Stimulated activated CD4-positive, alpha-beta T cell treated with anti-CD3 and anti-CD28 coated beads, Interleukin-1b, Interleukin-23, amount 100 ng/mL, for 48 hours (primary cell): ENCODE measurements at places on chromosomes 5 and 9.

GRCh38 chr5:159083548-159084452 lies 15.9 kb downstream of the EBF1 start:
- DNase-seq: no peak

GRCh38 chr5:170448221-170448620 lies 55.6 kb upstream of the KCNIP1 start:
- DNase-seq: no peak

GRCh38 chr5:78726571-78726970 lies 78.0 kb upstream of the LHFPL2 start:
- DNase-seq: no peak

- DNase-seq: no peak
These were observed 82.0 kb downstream of the FRMD3 start for GRCh38 chr9:83456226-83456625.

DNA sequence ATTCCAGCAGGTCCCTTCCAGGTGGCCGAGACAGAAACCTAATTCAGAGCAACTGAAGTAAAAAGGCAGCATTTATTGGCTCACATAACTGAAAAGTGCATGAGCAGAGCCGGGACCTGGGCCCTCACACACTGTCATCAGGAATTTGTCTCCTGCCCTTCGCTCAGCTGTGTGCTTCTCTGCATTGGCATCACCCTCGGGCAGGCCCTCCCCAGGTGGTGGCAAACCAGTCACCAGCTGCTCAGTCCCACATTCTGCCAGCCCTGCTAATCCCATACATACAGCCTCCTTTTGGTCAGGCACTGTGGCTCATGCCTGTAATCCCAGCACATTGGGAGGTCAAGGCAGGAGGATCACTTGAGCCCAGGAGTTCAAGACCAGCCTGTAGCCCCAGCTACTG lies 11.5 kb upstream of the CPLX2 start:
- no peak for DNase-seq
